Muscle of leg (tissue), 16 donors: ENCODE measurements at places on chromosomes 6 and 20.

GRCh38 chr20:6533761-6534479 is 233.6 kb upstream of the BMP2 start:
- DNase-seq, result peak; percentile 34

GRCh38 chr20:56151834-56152233 is 96.7 kb upstream of the MC3R start:
- DNase-seq, result no peak

DNA sequence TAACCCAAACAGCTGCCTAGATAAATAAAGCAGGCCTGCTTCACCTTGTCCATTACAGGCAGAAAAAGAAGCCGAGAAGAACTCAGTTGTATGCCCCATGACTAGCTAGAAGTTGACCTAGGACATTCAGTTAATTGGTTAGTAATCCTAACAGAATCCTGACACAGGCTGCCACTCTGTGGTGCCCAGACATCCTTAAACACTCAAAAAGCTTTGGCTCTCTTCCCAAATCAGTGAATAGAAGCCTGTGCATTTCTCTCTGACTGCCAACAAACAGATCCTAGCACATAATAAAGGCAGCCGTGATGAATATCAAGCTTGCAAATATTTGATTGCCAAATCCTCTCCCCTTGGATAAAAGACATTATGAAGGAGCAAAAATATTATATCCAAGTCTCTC is 519.1 kb upstream of the EYS start:
- peak; percentile 26 for DNase-seq

GRCh38 chr20:56896447-56896846 is 267.3 kb downstream of the TFAP2C start:
- no peak for DNase-seq

- DNase-seq, result no peak
Observed at GRCh38 chr6:105818505-105818904, 267.6 kb upstream of the PRDM1 start.

DNA sequence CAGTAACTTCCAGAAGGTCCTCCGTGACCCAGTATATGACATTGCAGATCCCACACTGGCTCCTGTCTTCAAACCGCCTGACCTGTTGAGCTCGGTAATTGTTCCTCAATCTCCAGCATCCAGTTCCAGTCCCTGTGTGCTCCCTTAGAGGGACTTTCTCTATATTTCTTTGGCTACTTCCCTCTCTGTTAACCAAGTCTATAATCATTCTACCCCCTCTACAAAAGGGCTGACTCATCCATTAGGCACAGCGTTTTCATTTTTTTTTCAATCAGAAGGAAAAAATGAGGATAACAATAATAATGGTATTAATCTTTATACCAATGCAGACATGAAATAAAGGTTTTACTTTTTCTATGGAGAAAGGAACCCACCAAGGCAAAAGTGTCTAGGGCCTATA is 69.3 kb downstream of the FAM229B start:
- DNase-seq, result no peak

GRCh38 chr6:30689985-30690384 is 799 bp downstream of the NRM start:
- DNase-seq, result no peak

GRCh38 chr6:168457653-168457934 is 16.6 kb downstream of the SMOC2 start:
- no peak for DNase-seq

DNA sequence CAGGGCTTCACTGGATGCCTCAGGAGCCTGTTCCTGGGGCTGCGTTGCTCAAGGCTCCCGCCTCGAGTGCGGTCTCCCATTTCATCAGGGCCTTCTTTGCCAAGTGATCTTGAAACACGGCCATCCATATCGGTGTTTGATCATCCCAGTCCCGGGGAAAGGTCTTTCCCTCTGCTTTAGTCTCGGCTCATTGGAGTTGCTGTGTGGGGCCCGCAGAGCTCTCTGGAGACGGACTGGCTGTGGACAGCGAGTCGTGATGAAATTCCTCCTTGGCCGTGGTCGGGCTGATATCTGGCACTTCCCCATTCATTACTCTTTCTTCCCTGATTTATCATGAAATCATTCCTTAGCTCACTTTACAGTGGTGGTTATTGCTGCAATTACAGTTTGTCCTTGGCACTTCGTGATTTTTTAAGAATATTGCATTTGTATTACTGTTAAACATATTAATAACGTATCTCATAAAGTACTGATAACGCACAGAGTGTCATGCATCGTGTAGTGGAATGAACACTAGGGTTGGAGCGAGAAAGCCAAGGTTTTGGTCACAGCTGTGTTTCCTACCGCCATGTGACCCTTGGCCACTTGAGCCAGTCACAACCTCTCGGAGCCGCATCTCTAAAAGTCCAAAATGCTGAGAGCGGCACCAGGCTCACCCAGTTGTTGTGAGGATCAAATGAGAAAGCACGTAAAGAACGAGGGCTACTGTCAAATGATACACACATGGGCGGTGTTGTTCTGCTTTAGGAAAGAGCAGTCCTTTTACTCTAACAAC is 71.8 kb downstream of the MTHFD1L start:
- peak; percentile 87 for DNase-seq

- DNase-seq, result no peak
Observed at GRCh38 chr20:58466095-58466708, 49.0 kb downstream of the APCDD1L start.

DNA sequence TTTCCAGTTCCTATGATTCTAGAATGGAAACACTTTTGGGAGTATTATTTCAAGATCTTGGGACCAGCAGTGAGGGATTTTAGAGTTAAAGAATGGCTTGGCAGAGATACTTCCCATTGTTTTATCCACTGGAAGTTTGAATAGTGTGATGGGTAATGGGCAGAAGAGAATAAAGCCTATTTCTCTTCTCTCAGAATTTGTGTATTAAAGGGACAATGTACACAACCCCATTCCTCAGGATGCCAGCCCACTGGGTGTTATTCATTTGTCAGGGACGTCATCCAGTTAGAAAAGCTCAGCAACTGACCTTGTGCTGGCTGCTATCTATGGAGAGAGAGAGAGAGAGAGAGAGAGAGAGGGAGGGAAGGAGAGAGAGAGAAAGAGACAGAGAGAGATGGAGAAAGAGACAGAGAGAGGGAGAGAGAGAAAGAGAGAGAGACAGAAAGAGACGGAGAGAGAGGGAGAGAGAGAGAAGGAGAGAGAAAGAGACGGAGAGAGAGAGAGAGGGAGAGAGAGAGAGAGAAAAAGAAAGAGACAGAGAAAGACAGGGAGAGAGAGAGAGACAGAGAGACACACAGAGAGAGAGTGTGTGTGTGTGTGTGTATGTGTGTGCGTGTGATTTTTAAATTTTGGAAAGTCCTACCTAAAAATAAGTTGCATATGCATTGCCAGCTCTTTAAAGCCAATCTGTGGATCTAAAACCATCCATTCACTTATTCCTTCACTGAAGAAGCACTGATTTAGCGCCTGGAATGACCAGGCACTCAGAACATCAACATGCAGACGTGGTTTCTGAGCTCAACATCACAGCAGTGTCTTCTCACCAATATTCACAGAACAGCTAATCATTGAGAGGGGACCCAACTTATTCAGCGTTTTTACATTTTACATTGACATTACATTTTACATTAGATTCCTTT is 388.8 kb downstream of the THBS2 start:
- no peak for DNase-seq

DNA sequence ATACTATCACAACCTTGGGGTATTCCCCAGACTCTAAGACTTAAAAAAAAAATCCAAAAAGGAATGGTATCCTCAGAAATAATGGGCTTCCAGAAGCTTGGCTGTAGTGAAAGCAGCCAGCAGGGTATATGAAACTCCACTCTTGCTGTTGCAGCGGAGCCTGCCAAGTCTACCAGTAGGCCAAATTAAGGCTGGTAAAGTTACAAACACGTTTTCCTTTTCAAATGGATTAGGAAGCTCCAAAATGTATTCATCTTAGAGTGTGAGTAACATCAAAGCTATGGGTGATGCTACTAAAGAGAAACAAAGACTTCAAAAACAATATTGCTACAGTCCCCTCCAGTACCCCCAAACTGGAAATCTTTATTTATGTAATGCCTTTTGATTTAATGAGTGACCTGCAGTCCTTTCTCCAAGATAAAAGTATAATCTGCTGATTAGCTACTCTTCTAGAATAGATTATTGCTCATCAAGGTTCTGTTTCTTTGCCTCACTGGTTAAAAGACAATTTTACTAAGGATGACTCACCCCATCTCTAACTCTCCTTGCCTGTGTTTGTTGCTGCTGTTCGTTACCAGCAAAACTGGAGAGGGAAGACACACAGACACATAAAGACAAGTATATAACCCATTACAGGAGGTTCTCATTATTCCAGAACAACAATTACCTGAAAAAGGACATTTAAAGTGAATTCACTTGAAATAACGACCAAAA is 84.9 kb downstream of the BTBD9 start:
- no peak for DNase-seq

DNA sequence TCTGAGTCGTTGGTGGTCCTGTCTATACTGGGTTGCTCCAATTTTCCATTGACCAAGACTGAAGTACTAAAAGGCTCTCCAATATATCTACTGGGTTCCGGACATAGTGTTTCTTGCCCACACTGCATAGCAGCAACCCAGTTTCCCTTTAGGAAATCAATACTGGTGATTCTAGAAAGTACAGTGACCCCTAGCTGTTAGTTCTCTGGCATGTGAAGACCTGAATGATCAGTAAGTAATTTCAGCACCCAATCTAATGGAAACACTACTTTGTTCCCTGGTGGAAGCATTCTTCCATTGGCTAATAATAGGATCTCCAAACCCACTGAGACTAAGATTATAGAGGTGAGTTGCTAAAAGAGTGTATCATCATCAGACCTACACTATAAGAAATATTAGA is 40.8 kb upstream of the STMND1 start:
- DNase-seq, result no peak

- peak; percentile 33 for DNase-seq
Observed at GRCh38 chr6:27514906-27515495, 42.1 kb upstream of the ZNF184 start.

- DNase-seq, result no peak
Observed at GRCh38 chr6:43922426-43923375, 152.7 kb downstream of the VEGFA start.

- no peak for DNase-seq
Observed at GRCh38 chr6:135114355-135115145, 59.9 kb upstream of the HBS1L start.

GRCh38 chr6:141452354-141452686 is 680.4 kb upstream of the GJE1 start:
- DNase-seq, result no peak

DNA sequence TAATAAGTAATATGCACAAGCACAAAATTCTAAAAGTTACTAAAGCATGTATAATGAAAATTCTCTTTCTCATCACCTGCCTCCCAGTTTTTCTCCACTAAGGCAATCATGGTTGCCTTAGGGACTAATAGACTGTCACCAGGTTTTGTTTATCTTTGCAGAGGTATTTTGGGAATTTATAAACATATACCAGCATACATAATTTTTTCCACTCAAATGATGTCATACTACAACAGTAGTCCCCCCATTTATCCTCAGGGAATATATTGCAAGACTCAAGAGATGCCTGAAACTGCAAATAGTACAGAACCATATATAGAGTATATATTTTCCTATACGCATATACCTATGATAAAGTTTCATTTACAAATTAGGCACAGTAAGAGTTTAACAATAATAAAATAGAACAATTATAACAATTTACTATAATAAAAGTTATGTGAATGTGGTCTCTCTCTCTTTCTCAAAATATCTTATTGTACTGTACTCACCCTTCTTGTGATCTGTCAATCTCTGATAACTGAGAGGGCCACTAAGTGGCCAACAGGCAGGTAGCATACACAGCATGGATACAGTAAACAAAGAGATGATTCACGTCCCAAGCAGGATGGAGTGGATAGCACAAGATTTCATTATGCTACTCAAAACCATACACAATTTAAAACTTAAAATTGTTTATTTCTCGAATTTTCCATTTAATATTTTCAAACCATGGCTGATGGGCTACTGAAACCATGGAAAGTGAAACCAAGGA is 19.7 kb downstream of the RBL1 start:
- DNase-seq, result no peak

DNA sequence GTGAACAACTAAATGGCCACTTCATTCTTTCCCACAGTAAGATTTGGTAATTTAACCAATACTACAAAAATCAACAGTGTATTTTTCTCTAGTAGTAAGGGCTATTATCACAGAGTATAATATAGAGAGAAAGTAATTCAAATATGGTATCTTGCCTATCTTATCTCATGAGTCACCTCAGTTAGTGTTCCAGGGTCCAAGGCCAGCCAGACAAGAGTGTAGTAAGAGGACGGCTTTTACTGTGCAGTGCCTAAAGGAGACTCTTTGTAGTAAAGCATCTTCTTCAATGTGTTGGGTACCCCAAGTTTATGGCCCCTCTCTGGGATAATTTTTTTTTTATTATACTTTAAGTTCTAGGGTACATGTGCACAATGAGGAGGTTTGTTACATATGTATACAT is 607.4 kb downstream of the PKHD1 start:
- no peak for DNase-seq

- no peak for DNase-seq
Observed at GRCh38 chr6:62217866-62218265, 68.2 kb downstream of the KHDRBS2 start.

- DNase-seq, result no peak
Observed at GRCh38 chr6:14165091-14165490, 47.5 kb downstream of the CD83 start.

- DNase-seq, result peak; percentile 43
Observed at GRCh38 chr6:73823046-73823735, 127.2 kb downstream of the CD109 start.

DNA sequence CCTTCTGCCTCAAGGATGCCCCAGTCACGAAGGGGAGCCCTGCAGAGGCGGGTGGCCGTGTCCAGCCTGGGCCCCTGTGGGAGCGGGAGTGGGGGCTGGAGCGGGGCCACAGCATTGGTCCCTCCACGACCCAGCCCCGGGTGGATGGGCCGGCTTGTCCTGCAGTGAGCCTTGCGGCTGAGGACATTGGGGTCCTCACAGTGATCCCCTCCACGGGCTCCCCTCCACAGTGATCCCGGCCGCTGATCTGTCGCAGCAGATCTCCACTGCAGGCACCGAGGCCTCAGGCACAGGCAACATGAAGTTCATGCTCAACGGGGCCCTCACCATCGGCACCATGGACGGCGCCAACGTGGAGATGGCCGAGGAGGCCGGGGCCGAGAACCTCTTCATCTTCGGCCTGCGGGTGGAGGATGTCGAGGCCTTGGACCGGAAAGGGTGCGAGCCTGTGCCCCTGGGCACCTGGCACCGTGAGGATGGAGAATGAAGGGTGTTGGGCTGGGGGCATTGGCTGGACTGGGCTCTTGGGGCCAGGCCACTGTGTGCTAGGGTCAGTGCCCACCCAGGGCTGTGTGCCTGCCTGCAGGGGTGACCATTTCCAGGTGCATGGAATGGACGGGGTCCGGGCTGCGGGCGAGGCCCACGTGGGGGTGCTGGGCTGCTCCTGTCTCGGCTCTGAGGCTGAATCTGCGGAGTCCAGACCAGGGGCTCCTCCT is 44.4 kb downstream of the PYGB start:
- no peak for DNase-seq
